ENCODE measurements at places on chromosomes 7 and 10.

DNA sequence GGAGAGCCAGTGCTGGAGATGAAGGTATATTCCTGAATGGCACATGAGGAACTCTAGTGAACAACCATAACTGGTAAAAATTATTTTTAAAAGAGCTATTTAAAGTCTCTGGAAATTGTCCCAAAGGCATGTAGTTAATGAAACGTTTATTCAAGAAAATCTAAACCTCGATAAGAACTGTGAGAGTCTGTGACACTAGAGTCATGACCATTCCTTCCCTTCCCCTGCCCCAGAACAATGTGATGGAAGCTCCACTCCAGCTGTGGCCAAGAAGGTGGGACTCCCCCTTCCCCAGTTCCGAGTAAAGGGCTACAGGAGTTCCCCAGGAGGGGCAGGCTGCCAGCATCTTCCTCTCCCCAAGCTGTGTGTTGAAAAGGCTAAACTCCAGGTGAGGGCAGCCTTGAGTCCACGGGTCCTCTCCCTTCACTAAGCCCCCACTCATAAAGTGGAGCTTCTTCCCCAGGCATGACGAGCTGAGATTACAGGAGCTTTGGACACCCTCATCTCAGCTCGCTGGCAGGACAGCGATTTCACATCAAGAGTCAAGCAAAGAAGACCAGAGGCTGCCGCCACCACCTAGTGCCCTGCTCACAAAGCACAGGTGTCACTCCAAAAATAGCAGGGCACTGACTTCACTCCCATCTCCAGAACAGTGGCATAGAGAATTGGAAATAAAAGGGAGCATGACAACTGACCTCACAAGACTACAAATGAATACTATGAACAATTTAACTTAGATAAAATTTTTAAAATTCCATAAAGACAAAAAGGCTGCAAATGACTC is 68.5 kb downstream of the NHLRC2 start:
- no peak for DNase-seq

GRCh38 chr10:58764087-58764747 is 251.5 kb downstream of the BICC1 start:
- DNase-seq, result no peak

- DNase-seq, result no peak
Measured at GRCh38 chr7:28145931-28146330, 34.7 kb downstream of the JAZF1 start.

GRCh38 chr10:95321554-95322301 is 30.9 kb upstream of the PDLIM1 start:
- no peak for DNase-seq
